Vagina (tissue), 2 donors: ENCODE measurements at places on chromosomes 6 and 20. TPM values are rescaled to one million over a fixed set of nuclear protein-coding genes. Genes with fewer than 3 reads are reported as not detected.

The ARMH2 gene
- total RNA-seq = not detected

The BTN1A1 gene
- not detected for total RNA-seq

The RSPH3 gene
- 14.5 TPM for total RNA-seq

The SYCP2 gene
- total RNA-seq = 3.2 TPM
